ENCODE measurements at places on chromosomes 12 and 14.

DNA sequence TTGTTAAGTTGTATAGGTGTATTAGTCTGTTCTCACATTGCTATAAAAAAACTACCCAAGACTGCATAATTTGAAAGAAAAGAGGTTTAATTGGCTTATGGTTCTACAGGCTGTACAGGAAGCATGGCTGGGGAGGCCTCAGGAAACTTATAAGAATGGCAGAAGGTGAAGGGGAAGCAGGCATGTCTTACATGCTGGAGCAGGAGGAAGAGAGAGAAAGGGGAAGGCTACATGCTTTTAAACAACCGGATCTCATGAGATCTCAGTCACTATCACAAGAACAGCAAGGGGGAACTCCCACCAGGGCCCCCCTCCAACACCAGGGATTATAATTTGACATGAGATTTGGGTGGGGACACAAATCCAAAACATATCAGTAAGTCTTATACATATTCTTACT is 60.5 kb upstream of the OR10AD1 start:
- H3K27ac ChIP-seq: no peak overlapping the region
- H3K36me3 ChIP-seq: no peaks in the 10 kb centered on the region
- no peaks in the 10 kb centered on the region for H3K27me3 ChIP-seq

DNA sequence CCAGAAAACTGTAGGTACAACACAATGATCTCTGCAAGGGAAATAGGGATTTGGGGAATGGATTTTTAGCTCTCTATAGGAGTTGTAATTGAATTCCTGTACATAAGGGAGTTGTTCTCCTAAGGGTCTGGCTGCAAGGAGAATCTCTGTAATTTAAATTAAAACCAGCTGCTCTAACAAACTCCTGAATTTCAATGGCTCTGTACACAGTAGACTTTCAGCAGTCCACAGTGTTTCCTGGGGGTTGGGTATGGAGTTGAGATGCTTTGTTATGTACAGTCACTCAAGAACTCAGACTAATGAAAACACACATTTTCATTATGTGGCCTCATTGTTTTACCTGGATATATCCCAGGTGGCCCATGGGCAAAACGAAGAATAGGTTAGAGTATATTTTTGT is 93.2 kb downstream of the NAV3 start:
- no peak for DNase-seq

DNA sequence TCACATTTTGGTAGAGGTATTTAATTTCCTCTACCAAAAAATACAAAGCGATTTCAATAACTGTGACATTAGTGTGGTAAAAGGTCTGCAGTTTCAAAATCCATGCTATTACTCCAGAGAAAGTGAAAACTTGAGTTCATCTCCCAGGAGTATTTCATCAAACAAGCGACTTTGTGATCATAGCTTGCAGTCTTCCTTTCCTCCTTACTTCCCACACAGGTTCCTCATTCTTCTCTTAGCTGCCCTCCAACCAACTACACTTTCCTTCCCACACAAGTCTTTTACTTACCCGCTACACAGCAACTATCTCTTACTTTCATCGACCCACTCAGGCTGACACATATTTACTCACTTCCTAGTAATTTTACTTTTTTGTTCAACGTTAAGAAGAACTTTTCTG is 413.4 kb upstream of the USP15 start:
- DNase-seq: no peak
- H3K27me3 ChIP-seq: no peaks in the 10 kb centered on the region
- no peak overlapping the region for H3K4me3 ChIP-seq
- H3K36me3 ChIP-seq: no peaks in the 10 kb centered on the region

- no peaks in the 10 kb centered on the region for H3K36me3 ChIP-seq
- DNase-seq: no peak
- H3K4me3 ChIP-seq: no peak overlapping the region
- H3K27ac ChIP-seq: peak overlapping the region; percentile 2
- H3K4me1 ChIP-seq: peaks cover 49% of the 10 kb centered on the region
- H3K27me3 ChIP-seq: no peaks in the 10 kb centered on the region
Observed at GRCh38 chr14:73784181-73784987, 67.2 kb upstream of the PTGR2 start.

GRCh38 chr12:122174155-122174845 is at the start of gene IL31:
IL31 (minus strand) TSS chr12:122174221; CDS start chr12:122174172, 49 bp downstream.
- no peaks in the 10 kb centered on the region for H3K36me3 ChIP-seq
- H3K4me3 ChIP-seq: no peak within 1 kb of the TSS
- no peak for DNase-seq
- H3K27ac ChIP-seq: no peak within 1 kb of the TSS

- no peaks in the 10 kb centered on the region for H3K27me3 ChIP-seq
- no peaks in the 10 kb centered on the region for H3K4me1 ChIP-seq
- no peaks in the 10 kb centered on the region for H3K36me3 ChIP-seq
Observed at GRCh38 chr14:24721775-24722174, 87.8 kb upstream of the GZMB start.

DNA sequence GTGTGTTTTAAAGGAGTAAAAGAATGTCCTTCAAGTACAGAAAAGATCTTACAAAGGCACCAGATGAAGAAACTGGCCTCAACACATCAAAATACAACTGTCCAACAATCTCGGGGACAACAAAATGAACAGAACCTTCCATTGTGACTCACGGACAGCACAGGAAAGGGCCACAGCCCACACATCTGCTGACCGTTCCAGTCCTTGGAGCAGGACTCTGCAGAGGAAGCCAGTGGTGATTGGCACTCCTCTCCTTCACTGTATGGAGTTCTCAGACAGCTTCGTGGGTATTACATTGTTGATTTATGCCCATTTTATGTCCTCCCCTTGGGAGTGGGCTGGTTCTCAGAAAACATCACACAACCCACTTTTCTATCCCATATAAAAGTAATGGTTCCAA is 32.5 kb upstream of the TC2N start:
- H3K4me3 ChIP-seq: no peak overlapping the region
- peak overlapping the region; percentile 47 for H3K27ac ChIP-seq
- peak; percentile 48 for DNase-seq
- H3K36me3 ChIP-seq: no peaks in the 10 kb centered on the region
- H3K27me3 ChIP-seq: no peaks in the 10 kb centered on the region

- DNase-seq: no peak
- no peak overlapping the region for H3K27ac ChIP-seq
- H3K4me1 ChIP-seq: no peaks in the 10 kb centered on the region
- H3K36me3 ChIP-seq: no peaks in the 10 kb centered on the region
- no peak overlapping the region for H3K4me3 ChIP-seq
Observed at GRCh38 chr12:132899033-132899432, 11.6 kb upstream of the CHFR start.

DNA sequence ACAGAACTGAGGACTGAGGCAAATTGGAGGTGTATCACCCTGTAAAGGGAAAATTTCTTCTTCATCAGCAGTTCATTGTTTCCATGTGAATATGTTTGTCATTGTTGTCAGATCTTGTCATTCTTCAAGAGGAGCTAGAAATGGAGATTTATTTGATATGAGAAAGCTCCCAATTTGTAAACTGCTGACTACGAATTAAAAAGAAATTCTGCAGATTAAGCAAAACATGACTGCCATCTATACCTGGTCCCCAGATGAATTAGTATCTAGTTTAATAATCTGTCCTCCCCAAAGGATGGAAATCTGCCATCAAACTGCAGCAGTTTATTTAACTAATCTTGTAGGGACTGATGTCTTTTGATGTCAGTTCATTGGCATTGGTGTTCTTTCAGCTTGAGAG is 162.8 kb downstream of the TRHDE start:
- H3K36me3 ChIP-seq: no peaks in the 10 kb centered on the region
- no peak overlapping the region for H3K4me3 ChIP-seq
- H3K4me1 ChIP-seq: no peaks in the 10 kb centered on the region
- no peak overlapping the region for H3K27ac ChIP-seq
- H3K27me3 ChIP-seq: no peaks in the 10 kb centered on the region
- no peak for DNase-seq

- H3K27ac ChIP-seq: no peak overlapping the region
- H3K4me1 ChIP-seq: no peaks in the 10 kb centered on the region
- no peaks in the 10 kb centered on the region for H3K36me3 ChIP-seq
- DNase-seq: no peak
- H3K4me3 ChIP-seq: no peak overlapping the region
Observed at GRCh38 chr12:23628806-23629205, 320.7 kb downstream of the SOX5 start.

- H3K4me3 ChIP-seq: no peak overlapping the region
- H3K36me3 ChIP-seq: no peaks in the 10 kb centered on the region
- no peaks in the 10 kb centered on the region for H3K4me1 ChIP-seq
- H3K27me3 ChIP-seq: no peaks in the 10 kb centered on the region
- DNase-seq: no peak
Observed at GRCh38 chr14:96055065-96055752, 16.0 kb downstream of the C14orf132 start.

DNA sequence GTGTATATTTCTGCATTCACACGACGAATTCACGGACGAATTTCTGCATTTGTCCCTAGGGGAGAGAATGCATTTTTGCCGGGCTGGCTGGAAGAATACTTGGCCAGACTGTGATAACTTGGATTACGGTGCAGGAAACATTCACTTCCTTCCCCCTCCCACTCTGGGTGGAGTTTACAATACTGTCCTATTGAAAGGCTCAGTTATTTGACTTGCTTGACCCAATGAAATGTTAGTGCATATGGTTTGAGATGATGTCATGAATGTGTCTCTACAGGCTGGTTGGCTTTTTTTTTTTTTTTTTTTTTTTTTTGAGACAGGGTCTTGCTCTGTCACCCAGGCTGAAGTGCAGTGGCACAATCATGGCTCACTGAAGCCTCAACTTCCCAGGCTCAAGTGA is 90.7 kb upstream of the NOS1 start:
- no peaks in the 10 kb centered on the region for H3K4me1 ChIP-seq
- no peaks in the 10 kb centered on the region for H3K36me3 ChIP-seq
- no peak for DNase-seq
- H3K27ac ChIP-seq: no peak overlapping the region
- H3K27me3 ChIP-seq: no peaks in the 10 kb centered on the region

GRCh38 chr12:26680727-26681455 is 152.1 kb downstream of the ITPR2 start:
- no peak overlapping the region for H3K4me3 ChIP-seq
- DNase-seq: no peak
- H3K27me3 ChIP-seq: no peaks in the 10 kb centered on the region
- no peaks in the 10 kb centered on the region for H3K36me3 ChIP-seq
- no peaks in the 10 kb centered on the region for H3K4me1 ChIP-seq

- H3K4me3 ChIP-seq: no peak overlapping the region
- H3K27ac ChIP-seq: no peak overlapping the region
- DNase-seq: no peak
- no peaks in the 10 kb centered on the region for H3K4me1 ChIP-seq
- no peaks in the 10 kb centered on the region for H3K27me3 ChIP-seq
Observed at GRCh38 chr12:19652386-19652785, 213.1 kb downstream of the AEBP2 start.

DNA sequence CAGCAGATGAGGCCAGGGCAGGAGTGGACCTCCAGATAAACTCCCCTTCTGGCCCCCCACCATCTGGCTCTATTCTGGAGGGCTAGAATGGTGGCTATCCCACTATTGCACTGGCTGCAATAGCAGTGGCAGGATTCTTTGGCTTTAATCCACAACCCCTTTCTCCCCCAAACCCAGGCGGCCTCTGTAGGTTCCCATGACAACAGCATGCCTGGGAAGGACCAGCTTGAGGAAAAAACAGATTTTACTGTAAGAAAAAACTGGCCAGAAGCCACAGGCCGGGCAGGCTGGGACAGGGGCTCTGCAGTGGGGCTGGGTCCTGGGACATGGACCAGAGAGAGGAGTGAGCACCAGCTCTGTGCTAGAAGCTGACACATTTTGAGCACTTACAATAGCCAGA is 13.6 kb upstream of the ACVR1B start:
- no peak overlapping the region for H3K4me3 ChIP-seq
- H3K27ac ChIP-seq: no peak overlapping the region
- H3K36me3 ChIP-seq: no peaks in the 10 kb centered on the region
- DNase-seq: no peak
- no peaks in the 10 kb centered on the region for H3K27me3 ChIP-seq

DNA sequence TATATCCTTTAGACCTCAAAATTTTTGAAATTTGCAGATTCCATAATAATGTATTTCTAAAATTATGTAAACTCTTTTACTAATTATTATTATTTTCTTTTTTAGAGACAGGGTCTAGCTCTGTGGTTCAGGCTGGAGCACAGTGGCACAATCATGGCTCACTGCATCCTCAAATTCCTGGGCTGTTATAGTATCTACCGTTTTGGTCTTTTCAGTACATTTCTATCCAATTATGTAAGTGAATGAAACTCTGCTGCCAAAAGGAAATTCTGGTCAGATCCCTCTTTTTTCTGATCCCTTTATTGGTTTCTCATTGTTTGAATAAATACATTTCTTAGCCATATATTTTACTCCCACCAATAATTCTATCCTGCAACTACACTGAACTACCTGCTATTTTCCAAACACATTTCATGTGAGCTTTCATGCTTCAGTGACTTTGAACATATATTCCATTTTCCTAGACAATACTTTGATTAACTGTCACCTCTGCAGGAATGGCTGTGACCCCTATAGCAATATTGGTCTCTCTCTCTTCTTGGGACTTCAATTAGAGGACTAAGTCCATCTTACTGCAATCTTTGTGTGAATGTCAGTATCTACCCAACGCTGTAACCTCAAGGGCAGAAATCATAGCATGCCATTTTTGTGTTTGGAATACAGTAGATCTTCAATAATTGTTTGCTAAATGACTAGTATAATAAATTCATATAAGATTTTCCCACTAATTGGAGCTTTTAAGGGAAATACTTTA is 183.2 kb downstream of the NTS start:
- DNase-seq: no peak
- no peaks in the 10 kb centered on the region for H3K4me1 ChIP-seq
- no peak overlapping the region for H3K4me3 ChIP-seq
- H3K27ac ChIP-seq: no peak overlapping the region
- H3K36me3 ChIP-seq: no peaks in the 10 kb centered on the region

DNA sequence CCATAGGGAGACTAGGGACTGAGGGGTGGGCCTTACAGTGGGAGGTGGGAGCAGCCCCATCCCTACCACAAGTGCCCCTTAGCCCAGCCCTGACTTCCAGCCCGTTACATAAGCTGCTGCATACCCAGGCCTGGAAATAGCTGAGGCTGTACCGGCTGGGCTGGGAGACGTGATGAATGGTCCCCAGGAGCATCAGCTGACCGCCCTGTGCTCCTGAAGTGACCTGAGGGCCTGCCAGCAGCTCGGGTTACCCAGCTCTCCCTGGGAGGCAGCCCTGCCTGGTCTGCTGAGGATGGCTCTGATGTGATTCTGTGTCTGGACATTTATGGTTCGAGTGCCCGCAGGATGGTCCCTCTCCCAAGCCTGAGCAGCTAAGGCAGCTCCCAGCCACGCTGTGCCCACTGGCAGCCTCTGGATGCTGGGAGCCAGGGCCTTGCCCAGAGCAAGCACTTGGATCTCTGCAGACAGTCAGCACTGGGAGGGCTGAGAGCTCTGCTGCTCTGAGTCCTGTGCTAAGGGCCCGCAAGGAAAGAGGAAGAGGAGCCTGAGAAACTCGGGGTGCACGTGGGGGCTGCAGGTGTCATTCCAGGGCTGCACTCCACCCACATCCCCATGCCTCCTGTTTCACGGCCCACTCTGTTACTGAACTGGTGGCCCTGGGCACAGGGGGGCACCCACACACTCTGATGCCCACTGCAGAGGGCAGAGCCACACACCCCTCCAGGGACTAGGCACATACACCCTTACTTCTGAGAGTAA is 20.5 kb downstream of the TAMALIN start:
- no peaks in the 10 kb centered on the region for H3K36me3 ChIP-seq
- H3K4me1 ChIP-seq: peaks cover 25% of the 10 kb centered on the region
- DNase-seq: no peak
- H3K27ac ChIP-seq: no peak overlapping the region
- no peak overlapping the region for H3K4me3 ChIP-seq
- no peaks in the 10 kb centered on the region for H3K27me3 ChIP-seq
